ENCODE measurements at places on chromosomes 1 and 21. TPM values are rescaled to one million over a fixed set of nuclear protein-coding genes. Genes with fewer than 3 reads are reported as not detected.

PRAMEF12 gene
- total RNA-seq: not detected

MSH4 gene
- total RNA-seq: 0.10 TPM

GBP7 gene
- total RNA-seq: not detected

HJV gene
- not detected for total RNA-seq

GPR153 gene
- 0.62 TPM for total RNA-seq

TLCD4 gene
- total RNA-seq: 10.5 TPM

LRRC53 gene
- total RNA-seq: not detected

ANXA9 gene
- total RNA-seq: 0.61 TPM

POU3F1 gene
- total RNA-seq: not detected

OR2L13 gene
- not detected for total RNA-seq

AGO4 gene
- 8.1 TPM for total RNA-seq

SHE gene
- not detected for total RNA-seq

SYCP1 gene
- not detected for total RNA-seq

TAF1A gene
- total RNA-seq: 35.4 TPM

CELA3B gene
- not detected for total RNA-seq

ELAVL4 gene
- 0.10 TPM for total RNA-seq

SPRR2E gene
- not detected for total RNA-seq

UBE2U gene
- not detected for total RNA-seq

BSND gene
- not detected for total RNA-seq

KCNE2 gene
- not detected for total RNA-seq

SPATA1 gene
- total RNA-seq: not detected

S100A3 gene
- total RNA-seq: 3.4 TPM

C1QB gene
- total RNA-seq: not detected

Data from NCI-H460 (cell line).